ENCODE measurements at places on chromosomes 13 and 19. TPM values are rescaled to one million over a fixed set of nuclear protein-coding genes. Genes with fewer than 3 reads are reported as not detected.

GRCh38 chr13:98144027-98144741 is 1.3 kb downstream of the FARP1 start:
- DNase-seq, result no peak

GRCh38 chr13:112661291-112661690 is 28.5 kb upstream of the ATP11A start:
- DNase-seq, result no peak

- no peak for DNase-seq
Observed at GRCh38 chr13:26473571-26474230, 83.8 kb upstream of the WASF3 start.

GRCh38 chr13:25906191-25906661 is 145.6 kb downstream of the SHISA2 start:
- no peak for DNase-seq

DNA sequence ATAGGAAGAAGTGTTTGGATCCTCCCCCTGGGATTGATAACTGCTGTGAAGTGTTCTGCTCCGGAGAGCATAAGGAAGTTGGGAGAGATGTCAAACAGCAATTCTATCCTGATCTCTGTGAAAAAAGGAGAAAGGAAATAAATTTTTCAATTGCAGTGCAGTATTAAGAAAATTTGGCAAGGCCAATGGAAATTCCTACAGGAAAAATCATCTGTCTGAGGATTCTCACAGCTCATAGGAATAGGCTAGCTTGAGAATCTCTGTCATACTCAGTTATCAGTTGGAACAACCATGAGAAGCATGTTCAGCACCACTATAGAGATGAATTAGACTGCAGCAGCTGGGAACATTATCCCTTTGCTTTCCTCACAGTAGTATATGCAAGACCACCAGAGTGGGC is 1238.9 kb upstream of the MIR17HG start:
- no peak for DNase-seq

- DNase-seq, result no peak
Observed at GRCh38 chr19:44530777-44531176, 1.3 kb upstream of the CEACAM20 start.

DNA sequence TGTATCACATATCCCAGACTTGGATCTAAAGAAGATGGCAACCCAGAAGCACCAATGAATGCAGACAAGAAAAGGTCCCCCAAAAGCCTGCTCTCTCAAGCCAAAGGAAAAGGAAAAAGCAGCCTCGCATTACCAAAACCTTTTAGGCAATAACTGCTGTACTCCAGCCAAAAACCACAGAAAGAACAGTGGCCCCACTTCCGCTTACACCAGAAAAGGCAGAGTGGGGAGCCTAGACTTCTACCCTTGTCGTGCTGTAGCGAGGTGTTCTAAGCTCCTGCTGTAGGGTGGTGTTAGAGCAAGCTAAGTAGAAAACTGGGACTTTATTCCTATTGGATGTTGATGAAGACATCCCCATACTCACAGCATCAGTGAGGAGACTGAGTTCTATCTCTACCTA is 244.0 kb upstream of the RXFP2 start:
- no peak for DNase-seq

- no peak for DNase-seq
Observed at GRCh38 chr13:56659041-56659471, 481.7 kb upstream of the PRR20A start.

- DNase-seq, result no peak
Observed at GRCh38 chr13:21576426-21576825, 27.5 kb downstream of the MICU2 start.

DNA sequence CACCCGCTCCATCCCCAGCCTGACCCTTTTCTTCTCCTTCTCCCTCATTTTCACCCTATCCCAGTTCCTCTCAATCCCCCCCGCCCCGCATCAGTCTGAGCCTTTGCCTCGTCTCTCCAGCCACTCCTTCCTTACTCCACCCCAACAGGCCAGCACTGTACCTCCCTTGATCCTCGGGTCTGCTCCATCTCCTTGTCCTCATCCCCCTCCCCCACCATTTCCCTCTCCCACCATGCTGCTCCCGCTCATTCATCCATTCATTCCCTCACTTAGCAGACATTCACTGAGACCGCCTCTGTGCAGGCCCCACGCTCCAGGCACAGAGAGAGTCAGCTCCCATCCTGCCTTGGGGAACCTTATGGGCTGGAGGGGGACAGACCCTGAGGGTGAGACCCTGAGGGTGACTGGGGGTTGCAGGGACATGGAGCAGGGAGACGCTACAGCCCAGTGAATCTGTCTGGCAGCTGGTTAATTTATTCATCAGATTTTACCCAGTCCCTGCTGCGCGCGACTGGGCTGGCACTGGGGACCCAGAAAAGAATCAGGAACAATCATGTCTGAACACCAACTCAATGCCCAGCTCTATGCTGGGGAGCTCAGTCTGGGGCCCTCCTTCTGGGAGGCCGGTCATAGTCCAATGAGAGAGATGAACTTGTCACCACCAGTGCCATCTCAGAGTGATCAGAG is 881 bp downstream of the ARHGAP33 start:
- no peak for DNase-seq

DNA sequence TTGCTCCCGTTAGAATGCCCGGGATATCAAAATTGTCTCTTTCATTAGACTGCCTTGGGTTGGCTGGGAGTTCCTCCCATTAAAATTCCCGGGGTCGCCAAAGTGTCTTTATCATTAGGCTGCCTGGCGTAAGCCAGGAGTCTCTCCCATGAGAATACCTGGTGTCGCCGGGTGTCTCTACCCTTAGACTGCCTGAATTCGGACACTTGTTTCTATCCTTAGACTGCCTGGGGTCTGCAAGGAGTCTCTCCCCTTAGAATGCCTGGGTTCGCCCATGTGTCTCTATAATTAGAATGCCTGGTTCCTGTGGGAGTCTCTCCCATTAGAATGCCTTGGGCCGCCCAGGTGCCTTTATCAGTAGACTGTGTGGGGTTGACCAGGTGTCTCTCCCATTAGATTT is 1538.2 kb downstream of the UQCRFS1 start:
- DNase-seq, result no peak

DNA sequence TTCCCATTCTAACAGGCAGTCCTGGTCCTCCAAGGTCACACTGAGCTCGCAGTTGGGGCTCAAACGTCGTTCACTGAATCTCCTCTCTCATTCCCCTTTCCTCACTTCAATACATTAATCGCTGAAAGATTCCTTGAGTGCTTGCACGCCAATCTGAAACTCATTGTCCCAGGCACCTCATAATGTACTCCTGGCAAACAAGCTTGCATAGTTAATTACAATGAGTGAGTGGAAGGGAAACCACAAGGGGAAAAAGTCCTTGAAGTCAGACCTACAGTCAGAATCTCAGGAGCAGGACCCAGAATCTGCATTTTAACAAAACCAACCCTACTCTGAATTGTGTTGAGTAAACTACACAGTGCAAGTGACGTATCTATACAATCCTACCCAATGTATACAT is 86.9 kb downstream of the CRYL1 start:
- DNase-seq, result no peak

GRCh38 chr13:93774506-93774905 is 547.9 kb downstream of the GPC6 start:
- DNase-seq, result no peak

DNA sequence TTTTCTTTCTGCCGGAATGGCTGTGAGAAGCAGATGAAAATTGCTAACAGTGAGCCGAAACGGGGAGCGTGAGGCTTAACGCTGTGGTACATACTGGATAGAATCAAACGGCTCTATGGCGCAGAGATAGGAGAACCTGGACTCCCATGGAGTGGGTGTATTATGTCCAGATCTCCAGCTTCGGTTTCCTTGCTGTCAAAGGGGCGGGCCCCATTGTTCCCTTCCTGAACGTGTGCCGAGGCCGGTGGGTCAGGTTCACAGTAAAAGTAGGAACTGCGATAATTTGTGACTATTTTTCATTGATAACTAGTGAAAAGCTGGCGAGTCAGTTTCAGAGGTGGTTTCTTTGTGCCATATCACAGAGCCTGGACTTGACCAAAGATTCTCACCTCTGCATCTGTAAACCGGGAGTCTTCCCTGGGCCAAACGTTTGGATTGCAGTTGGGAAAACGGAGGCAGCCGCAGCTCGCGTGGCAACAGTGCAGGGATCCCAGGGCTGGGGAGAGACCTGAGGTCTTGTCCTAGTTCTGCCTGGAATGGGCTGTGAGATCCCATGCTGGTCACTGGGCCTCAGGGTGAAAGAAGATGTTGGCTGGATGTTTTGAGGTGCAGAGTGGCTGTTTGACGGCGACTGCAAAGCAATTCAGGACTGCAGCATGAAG is 752 bp downstream of the RPL18A start:
- no peak for DNase-seq

DNA sequence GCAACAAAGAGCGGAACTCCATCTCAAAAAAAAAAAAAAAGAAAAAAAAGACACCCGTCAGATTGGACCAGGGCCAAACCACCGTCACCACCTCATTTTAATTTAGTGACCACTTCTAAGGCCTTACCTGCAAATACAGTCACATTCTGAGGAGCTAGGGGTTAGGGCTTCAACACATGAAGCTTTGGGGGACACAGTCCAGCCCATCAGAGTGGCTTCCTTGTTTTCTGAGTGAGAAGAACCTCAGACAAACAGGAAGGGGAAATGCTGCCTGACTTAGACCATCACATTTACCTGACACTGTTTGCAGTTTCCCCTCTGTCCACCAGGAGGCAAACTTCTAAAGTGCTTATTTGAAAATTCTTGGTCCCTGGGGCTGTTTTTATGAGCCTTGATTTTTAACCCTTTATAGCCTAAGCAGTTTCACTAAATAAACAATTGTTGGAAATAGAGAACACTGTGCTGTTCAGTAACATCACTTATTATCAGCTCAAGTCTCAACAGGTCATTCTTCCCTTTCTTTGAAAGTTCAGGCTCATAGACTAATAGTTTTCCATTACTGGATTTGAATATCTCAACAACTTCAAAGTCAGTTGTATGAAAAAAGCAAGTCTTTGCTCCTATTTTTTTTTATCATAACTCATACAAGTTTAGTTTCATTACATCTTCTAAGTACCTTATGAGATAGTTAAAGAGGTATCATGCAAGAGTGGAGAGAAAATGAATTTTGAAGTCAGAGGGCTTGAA is 74.9 kb upstream of the WASF3 start:
- DNase-seq, result peak; percentile 52

DNA sequence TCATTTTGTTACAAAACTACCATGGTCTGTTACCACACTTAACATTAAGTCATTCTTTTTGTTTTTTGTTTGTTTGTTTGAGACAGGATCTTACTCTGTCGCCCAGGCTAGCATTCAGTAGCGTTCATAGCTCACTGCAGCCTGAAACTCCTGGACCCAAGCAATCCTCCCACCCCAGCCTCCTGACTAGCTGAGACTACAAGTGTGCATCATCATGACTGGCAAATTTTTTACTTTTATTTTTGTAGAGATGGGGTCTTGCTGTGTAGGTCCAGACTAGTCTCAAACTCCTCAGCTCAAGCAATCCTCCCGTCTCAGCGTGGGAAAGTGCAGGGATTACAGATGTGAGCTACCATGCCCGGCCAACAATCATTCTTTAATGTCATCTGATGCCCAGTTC is 3.3 kb downstream of the ALDH16A1 start:
- DNase-seq, result no peak

GRCh38 chr19:11586331-11586730 is 8.9 kb upstream of the ACP5 start:
- no peak for DNase-seq

GRCh38 chr13:61162636-61163035 is 253.0 kb downstream of the PCDH20 start:
- no peak for DNase-seq

GRCh38 chr19:13610039-13610691 is 103.9 kb upstream of the CACNA1A start:
- no peak for DNase-seq

GRCh38 chr13:88459331-88459730 is 788.2 kb downstream of the SLITRK5 start:
- DNase-seq, result no peak

- no peak for DNase-seq
Observed at GRCh38 chr13:109728791-109729731, 57.3 kb downstream of the IRS2 start.

GRCh38 chr13:41199079-41199478 is 4.7 kb upstream of the KBTBD7 start:
- DNase-seq, result no peak

DNA sequence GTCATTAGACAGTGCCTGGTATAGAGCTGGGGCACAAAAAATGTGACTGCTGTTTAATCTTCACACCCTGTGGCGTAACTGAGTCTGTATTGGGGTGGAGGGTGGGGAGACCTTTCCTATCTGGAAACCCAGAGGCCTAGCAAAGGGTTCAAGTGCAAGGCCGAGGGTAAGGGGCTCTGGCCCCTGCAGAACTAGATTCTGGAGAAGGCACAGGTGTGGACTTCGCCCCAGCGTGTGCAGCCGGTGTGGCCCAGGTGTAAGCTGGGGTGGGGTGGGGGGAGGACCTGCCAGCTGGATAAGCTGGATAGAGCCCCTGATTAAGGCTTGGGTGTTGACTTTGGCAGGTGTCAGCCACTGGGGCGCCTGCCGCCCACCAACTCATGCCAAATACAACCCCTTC is 1.3 kb downstream of the RAB3D start:
- DNase-seq, result no peak

DNA sequence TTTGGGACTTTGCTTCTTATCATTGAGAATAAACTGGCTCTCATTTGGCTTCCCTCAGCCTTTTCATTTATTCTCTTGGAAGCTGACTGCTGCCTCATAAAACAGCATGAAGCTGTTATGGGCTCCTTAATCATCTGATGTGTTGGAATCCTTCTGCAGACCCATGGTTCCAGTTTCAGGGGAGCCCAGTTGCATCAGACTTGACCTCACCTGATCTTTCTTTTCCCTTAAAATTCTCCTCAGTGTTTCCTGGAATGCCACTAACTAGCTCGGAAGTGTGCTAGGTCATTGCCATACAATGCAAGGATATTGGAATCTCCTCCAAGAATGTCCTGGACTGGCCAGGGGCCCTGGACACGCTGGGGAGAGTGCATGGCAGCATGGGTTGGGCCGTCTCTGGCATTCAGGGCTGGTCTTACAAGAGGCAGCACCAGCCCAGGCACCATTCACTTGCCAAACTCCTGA is 158.7 kb downstream of the FLT1 start:
- DNase-seq, result no peak

DNA sequence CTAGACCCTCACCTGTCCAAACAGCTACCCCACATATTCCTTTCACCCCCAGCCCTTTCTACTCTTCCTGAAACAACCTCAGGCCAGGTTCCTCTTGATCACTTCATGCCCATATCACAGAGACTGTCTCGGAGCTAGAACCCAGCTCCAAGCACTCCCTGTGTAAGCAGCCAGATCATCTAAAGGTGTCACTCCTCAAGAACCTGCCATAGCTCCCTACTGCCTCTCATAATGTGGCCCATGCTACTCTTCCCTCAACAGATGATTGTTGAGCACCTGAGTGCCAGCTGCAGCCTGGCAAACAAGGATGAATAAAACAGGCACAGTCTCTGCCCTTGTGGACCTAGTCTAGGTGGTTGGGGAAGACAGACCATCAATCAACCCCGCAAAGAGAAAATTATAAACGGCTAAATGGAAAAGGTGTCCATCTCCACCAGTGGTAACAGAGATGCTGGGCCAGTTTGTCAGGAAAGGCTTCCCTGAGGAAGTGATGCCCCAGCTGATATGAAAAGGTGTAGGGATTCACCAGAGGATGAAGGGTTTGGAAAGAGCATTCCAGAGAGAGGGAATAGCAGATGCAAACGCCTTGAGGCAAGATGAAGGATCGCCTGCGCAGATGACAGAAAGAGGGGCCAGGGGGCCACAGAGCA is 8.3 kb downstream of the EPS15L1 start:
- no peak for DNase-seq

The GPI gene
- total RNA-seq, result 387 TPM

The ZNF836 gene
- total RNA-seq, result 8.4 TPM

The PTOV1 gene
- total RNA-seq, result 101 TPM

The DHDH gene
- 0.27 TPM for total RNA-seq

The DGKH gene
- 3.3 TPM for total RNA-seq

The BICRA gene
- 10.6 TPM for total RNA-seq

The ZNF235 gene
- total RNA-seq, result 1.8 TPM

The CCL25 gene
- total RNA-seq, result not detected

The RFXAP gene
- 1.7 TPM for total RNA-seq
